NCI-H460 (cell line): ENCODE measurements at places on chromosomes 6 and 20.
A peak's percentile ranks its signal among the peaks of the same experiment; 100 is the strongest.

DNA sequence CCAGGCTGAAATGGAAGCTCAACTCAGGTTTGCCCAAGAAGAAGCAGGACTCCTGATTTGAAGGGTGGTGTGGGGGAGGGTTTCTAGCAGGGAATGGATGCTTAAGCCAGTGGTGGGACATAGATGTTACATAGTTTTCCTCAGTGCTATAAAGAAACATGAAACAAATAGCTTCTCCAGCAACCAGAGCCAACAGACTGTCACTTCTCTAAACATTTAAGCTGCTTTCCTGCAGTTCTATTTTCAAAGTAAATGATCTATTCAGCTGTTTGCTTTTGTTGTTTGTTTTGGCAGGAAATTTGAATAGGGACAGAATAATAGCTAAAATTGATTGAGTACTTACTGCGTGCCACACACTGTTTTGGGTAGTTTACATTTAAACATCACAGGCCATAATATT is 169.0 kb downstream of the UST start:
- DNase-seq: no peak

- DNase-seq: no peak
Observed at GRCh38 chr20:14219801-14220461, 117.5 kb downstream of the FLRT3 start.

GRCh38 chr20:34022151-34022838 is 28.6 kb downstream of the RALY start:
- peak; percentile 46 for DNase-seq

- DNase-seq: no peak
Observed at GRCh38 chr6:32371229-32371628, 474 bp downstream of the TSBP1 start.

DNA sequence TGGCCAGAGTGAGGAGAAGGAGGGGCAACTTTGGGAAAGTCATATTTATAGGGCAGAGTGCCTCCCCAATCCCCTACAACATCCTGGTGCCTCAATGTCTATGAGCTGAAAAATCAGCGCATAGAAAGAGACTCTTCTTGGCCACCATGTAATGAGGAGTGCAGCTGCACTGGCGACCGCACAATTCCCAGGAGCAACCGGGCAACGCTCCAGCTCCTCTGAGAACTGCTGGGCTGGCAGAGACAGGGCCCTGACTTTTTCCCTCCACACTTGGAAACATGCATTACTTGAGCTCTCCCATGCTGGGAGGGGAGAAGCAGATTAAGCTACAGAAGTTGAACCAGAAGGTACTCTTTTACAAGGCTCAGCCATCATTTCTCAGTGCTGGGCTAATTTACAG is 31.4 kb upstream of the MARCKS start:
- no peak for DNase-seq

- no peak for DNase-seq
Observed at GRCh38 chr20:61117725-61118124, 134.3 kb upstream of the CDH4 start.

DNA sequence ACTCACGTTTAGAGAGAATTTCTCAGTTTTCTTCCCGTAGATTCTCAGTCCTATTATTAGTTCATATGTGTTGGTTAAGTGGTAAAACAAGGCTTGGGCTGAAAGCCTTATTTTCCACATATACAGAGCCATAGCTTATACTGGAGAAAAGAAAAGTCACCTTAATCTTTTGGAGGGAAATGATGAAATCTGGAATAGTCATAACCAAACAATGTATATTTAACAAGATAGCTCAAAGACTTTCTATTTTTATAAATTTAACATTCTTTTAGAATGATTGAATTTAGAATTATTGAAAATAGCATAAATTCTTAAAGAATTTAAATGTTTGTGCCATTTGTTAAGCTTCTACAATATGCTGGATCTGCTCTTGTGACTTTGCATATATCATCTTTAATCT is 85.8 kb downstream of the CDKAL1 start:
- no peak for DNase-seq

- DNase-seq: no peak
Observed at GRCh38 chr6:21739838-21740237, 146.3 kb downstream of the SOX4 start.

- DNase-seq: no peak
Observed at GRCh38 chr6:32147401-32148132, 4.2 kb downstream of the PRRT1 start.

DNA sequence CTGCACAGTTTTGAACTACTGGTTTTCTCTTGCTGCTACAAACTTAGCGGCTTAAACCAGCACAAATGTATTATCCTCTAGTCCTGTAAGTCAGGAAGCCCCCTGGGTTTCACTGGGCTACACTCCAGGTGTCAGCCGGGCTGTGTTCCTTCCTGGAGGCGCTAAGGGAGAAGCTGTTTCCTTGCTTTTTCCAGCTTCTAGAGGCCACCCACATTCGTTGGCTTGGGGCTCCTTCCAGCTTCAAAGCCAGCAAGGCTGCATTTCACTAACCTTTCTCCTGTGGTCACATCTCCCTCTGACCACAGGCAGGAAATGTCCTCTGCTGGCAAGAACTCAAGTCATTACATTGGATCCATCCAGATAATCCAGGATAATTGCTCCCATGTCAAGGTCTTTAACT is 350.6 kb upstream of the PLCB4 start:
- no peak for DNase-seq

- no peak for DNase-seq
Observed at GRCh38 chr6:6971369-6971768, 136.4 kb upstream of the RREB1 start.

DNA sequence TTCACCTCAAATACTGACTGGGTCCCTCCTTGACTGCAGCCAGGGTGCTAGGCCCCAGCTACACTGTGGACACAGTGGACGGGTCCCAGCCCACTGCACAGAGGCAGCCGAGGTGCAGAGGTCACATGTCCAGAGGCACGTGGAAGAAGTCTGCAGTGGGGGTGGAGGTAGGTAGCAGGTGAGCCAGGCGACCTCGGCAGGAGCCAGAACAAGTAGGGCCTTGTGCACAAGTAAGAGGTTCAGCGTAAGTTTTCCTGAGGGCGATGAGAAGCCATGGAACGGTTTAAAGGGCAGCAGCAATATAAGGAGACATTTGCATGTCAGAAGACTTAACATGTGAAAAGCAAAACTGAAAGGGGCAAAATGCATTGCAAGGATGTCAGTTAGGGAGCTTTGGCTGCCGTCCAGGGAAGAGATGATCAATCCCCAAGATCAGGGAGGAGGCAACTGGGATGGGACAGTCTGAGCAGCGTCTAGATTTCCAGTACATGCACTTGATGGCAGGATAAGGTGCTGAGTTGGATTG is 49.7 kb upstream of the SNX9 start:
- no peak for DNase-seq

- DNase-seq: peak; percentile 33
Observed at GRCh38 chr6:39137245-39137644, 22.3 kb upstream of the SAYSD1 start.

DNA sequence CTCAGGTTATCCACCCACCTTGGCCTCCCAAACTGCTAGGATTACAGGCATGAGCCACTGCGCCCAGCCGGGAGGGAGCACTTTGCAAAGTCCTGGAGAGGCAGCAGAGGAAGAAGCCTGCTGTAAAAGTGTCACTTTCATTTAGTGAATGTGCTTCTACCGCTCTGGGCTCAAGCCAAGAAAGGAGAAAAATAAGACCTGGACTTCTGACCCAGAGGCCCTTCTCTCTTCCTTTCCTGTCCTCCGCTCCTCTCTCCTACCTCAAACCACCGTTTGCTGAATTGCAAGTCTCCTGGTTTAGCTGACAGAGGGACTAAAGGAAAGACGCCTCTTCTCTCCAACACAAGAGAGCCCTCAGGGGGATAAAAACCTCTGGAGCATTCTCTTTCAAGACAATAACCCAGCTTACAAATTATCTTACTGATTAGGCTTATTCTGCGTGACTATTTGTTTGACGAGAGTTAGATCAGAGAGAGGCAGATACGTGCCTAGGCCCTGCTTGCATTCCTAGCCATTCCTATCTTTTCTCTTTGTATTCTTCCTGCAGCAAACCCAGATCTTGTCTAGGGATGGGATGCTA is 84.2 kb upstream of the SLC22A23 start:
- no peak for DNase-seq

DNA sequence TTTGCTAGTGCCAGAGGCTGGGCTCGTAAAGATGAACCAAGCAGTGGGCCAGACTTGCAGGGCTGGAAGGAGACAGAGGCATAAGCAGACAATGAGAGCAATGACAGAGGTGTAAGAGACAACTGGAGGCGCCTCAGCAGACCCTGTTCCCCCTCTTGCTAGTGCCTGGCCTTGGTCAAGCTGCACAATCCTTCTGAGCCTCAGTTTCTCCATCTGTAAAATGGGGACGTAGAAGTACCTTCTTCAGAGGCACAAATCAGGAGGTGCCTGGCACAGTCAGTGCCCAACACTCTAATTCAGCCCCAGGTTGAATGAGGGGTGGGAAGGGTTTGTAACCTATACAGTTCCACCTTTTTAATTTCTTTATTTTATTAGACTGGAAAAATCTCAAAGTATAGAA is 23.2 kb downstream of the BPIFB1 start:
- DNase-seq: no peak

- no peak for DNase-seq
Observed at GRCh38 chr6:163951326-163951725, 536.8 kb downstream of the QKI start.

DNA sequence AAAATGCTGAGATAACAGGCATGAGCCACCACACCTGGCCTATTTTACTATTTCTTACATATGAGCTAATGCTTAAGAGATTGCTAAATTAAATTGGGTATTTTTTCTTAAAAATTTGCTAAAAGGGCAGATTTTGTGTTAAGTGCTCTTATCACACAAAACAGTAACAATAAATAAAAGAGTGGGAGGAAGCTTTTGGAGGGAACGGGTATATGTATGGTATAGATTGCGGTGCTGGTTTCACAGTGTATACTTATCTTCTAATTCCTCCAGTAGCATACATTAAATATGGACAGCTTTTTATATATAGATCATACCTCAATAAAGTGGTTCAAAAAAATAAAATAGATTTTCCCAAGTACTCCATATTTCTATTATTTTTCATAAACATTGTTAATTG is 39.4 kb upstream of the FABP7 start:
- DNase-seq: no peak

DNA sequence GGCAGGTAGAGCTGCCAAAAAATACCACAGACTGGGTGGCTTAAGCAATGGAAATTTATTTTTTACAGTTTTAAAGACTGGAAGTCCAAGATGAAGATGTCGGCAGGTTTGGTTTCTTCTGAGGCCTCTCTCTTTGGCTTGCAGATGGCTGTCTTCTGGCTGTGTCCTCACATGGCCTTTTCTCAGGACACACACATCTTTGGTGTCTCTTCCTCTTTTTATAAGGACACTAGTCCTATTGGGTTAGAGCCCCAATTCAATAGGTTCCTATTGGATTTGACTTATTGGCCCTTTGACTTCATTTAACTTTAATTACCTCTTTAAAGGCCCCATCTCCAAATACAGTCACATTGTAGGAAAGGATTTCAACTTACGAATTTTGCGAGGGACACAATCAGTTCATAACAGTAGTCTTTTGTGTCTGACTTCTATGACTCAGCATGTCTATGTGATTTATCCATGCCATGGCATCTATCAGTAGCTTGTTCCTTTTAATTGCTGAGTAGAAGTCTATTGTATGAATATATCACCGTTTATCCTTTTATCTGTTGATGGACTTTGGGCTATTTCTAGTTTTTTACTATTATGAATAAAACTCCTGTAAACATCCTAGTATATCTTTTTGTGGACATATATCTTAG is 11.0 kb upstream of the TCP11 start:
- DNase-seq: peak; percentile 7

DNA sequence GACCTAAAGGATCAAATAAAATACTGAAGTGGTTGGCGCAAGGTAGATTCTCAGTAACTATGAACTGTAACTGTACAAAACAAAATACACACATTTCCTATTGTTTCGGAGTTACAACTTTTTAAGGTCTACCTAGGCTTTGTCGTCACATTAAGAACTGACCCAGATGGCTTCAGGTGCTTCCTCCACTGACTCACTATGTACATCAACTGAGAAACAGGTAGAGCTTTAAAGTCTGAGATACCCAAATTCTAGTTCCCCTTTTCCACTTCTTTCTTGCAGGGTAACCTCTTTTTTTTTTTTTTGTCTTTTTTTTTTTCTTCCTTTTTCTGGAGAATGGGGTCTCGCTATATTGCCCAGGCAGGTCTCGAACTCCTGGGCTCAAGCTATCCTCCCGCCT is 5.5 kb downstream of the SNRPB start:
- DNase-seq: no peak

DNA sequence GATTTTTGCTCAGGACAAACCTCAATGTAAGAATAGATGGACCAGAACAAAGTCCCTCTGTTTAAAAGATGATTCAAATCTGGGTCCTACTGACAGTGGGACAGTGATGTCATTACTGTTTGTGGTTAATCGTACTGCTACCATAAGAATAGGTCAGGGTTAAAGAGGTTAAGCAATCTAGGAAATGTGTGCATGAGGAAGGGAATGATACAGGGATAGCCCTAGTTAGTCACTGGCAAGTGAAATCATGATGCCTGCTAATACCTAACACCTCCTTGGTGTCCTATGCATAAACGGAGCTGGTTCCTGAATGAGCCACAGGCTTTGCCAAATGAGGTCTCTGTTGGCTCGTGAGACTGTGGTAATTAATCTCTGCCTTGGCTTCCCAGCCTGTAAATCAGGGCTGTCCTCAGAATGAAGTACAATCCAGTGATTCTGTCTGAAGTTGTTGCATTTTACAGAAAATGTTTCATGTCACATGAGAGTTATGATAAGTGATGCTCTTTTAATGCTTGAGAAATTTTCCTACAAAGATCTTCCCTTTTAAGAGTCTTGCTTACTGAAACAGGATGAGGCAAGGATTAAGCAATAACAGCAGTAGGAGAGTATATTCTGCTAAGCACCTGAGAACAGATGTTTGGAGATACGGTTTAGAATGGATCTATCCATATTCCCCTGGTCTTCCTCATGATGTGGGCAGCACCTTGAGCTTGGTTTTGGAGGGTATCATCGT is 3.8 kb downstream of the MEP1A start:
- DNase-seq: no peak

GRCh38 chr6:40717411-40718057 is 130.4 kb upstream of the LRFN2 start:
- DNase-seq: no peak

GRCh38 chr6:14816116-14816859 is 429.6 kb upstream of the JARID2 start:
- no peak for DNase-seq

DNA sequence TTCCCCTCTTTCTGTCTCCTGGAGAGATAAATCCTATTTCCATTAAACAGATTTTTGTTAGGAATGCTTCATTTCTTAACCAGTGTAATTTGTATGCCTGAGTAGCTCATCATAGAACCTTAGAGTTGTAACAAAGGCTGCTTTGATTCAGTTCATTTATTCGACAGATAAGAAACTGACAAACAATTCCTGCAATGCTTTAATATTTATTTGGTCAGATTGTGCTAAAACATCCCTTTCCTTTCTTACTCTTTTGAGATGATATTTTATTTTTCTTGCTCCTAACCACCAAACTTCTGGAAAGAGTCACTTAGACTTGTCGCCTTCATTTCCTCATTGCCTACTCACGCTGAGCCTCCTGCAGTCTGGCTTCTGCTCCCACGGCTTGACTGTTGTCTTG is 89.0 kb upstream of the SUPT3H start:
- no peak for DNase-seq
